ENCODE measurements at places on chromosomes 13 and 19.

DNA sequence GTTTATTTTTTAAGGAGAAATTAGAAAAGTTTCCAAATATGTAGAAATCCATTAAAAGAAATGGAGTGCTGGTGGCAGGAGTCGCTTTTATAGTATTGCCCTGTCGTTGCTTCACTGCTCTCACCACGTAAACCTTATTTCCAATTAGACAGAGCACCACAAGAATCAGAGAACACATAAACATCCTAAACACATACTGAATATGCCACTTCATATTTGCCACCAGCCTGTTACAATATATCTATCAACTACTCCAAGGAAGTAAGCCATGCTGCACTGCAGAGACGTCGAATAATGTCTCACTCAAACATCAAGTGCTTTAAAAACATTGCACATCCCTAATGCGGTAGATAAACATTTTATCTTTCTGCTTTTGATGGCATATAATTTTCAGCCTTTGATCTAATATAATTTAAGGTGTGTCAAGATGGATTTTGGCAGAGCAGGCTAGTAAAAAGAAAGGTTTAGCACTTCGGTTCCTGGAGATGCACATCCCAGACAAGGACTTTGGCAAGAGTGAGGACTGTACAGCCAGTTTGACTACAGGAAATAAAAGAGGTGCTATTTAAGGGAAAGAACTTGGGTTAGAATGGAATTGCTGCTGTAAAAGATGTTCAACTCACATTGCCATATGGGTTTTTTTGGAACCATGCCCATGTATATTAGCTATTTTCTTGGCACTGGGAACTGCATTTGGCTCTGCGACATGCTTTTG, 932.3 kb downstream of the EFNB2 start:
- no peak for DNase-seq

DNA sequence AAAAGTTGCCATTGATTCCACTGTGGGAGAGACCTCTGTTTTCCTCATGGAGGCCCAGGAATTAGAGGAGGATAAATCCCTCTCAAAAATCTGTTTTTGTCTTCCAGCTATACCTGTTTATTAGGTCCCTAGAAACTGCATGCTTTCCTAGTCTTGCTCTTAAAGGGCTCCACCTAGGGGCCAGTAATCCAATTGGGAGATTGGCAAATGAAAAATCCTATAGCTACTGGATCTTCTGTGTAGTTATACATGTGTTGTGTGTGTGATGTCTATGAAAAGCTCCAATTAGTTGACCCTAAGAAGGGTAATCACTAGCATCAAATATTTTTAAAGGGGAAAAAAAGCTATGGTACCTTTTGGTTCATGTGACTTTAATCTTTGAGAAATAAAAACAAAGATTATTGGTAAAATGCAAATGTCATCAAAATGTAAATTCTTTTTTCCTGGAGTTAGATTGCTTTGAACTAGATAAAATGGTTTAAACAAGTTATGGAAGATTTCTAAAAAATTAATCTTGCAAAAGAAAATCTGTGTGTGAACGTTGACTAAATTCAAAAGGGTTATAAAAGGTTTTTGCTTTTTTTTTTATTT, 63.4 kb upstream of the C1QTNF9B start:
- DNase-seq = no peak

DNA sequence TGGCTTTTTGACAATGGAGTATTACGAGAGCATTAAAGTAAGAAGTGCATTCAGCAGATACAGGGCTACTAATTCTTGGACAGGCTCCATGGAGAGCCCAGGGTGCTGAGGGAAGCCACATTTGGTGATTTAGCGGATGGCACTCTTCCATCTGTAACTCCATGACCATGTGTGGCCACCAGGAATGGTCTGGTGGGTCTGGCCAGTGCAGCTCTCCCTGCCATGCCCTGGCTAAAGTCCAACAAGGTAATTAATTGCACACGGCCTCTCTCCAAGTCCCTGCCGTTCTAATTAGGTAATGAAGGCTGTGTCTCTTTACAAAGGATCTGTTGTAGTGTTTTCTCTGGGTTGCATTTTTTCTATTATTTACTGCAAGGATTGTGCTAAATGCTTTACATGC, 4.3 kb upstream of the ZFR2 start:
- DNase-seq = no peak

- no peak for DNase-seq
These were observed 42.4 kb downstream of the ADGRE2 start for GRCh38 chr19:14735915-14736314.

- DNase-seq = no peak
These were observed 5.8 kb downstream of the TFPT start for GRCh38 chr19:54109651-54110050.

DNA sequence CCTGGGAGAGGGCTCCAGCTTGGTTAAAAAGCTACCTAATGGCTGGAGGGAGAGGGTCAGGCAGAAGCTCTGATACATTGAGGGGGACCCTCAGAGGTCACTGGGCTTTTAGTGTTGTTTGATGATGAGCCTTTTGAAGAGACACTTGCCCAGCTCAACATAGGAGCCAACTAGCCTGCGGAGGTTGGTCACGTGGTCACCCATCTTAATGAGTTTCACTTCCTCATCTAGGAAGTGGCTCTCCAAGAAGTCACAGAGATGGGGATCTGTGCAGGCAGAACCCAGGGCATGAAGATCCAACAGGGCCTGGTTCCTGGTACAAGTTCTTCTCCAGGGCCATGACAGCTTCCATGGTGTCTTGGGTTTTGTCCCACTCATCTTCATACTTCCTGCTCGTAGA, 33.4 kb downstream of the IPO5 start:
- no peak for DNase-seq

DNA sequence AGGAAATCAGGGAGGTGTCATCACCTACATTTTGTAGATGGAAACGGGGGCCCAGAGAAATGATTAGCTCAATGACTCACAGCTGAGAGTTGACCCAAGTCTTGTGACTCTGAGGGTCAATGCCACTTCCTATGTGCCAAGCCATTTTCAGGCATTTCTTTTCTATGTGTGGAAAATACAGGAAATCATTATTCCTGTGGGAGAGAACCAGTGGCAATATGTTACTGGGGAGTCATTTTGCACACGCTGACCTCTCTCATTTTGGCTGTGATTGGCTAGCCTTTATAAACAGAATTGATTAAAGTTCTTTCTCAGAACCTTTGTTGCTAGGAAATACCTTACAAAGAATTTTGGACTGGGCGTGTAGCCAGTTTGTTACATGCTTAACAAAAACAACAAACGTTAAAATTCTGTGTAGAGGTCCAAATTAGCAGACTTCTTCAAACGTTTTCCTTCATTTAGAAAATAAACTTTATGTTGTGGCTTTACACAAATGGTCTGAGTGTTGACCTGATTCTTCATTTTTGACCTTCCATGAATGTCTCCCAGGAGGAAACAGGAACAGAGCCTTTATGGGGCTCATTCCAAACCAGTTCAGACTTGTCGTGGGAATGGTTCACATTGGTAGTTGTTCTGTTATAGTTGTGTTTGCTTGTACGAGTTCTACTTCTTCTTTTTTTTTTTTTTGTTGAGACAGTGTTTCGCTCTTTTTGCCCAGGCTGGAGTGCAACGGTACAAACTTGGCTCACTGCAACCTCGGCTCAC, 11.4 kb downstream of the PCCA start:
- no peak for DNase-seq

DNA sequence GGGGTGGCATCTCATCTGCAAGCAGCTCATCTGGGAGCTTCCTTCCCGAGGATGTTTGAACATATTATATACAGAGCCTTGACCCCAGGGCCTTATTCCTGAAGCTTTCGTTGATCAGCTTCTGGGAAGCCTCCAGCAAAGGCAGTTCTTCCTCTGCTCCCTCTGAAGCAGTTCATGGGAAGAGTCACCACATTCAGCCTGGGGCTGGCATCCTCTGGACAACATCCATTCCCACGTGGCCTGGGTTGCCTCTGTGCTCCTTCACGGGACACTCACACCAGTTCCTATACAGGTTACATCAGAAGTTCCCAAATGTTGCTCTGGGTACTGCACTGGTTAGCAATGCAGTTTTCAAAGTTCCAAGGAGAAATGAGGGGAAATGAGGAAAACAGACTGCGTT, 29.6 kb downstream of the COL4A2 start:
- DNase-seq = no peak

DNA sequence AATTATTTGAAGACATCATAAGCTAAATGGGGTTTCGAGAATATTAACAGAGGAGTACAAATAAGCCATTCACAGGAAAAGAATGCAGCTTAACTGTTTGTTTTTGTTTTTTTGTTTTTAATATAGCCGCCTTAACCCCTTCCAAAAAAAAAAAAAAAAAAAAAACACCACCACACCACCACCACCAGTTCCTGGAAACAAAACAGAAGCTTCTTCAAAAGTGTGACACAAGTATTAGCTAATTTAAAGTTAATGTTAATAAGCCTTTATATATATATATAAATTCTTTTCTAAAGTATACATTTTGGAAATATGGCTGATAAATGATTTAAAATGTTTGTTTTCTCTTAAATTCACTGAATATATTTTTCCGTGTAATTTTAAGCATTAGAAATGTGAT, 1.4 kb downstream of the RAP2A start:
- DNase-seq = no peak

DNA sequence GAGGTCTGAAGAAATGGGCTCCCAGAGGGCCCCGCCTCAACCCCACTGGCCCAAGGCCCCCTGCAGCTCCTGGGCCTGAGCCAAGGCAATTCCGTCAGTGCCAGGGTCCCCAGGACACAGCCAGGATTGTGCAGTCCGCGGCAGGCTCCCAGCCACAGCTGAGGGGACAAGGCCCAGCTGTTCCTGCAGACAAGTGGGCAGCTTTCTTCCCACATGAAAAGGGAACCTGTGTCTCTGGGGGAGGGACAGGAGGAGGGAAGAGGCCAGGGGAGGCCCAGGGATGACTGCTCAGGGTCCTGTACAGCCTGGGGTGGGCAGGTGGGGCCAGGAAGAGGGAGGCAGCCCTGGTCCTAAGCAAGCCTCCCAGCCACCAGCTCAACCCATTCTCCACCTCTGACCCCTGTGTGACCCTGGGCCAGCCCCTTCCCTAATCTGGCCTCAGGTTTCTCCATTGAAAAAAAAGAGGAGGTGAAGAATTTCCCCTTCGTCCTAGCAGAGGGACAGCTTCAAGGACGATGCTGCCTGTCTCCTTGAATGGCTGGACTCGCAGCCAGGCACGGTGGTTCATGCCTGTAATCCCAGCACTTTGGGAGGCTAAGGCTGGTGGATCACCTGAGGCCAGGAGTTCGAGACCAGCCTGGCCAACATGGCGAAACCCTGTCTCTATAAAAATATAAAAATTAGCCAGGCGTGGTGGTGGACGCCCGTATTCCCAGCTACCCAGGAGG, 20.5 kb upstream of the VSTM2B start:
- DNase-seq = no peak

DNA sequence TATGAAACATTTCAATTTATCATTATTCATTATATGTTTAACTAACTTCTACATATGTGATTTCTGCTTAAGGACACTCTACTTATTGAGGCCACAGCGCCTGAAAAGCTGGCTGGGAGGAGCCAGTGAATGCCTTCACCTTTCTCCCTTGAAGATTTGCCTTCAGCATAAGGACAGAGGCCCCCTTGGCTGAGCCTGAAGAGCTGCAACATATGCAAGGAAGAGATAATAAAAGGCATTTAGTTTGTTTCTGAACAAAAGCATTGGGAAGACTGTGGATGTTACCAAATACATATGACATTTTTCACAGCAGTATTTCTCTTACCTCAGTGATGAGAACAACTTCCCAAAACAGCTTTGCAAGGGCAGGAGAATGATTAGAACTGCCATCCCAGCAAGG, 92.1 kb downstream of the ABCC4 start:
- no peak for DNase-seq

- DNase-seq = no peak
These were observed 272.6 kb upstream of the KLHL1 start for GRCh38 chr13:70380809-70381208.

- DNase-seq = peak; percentile 76
These were observed at the start of gene ERICH6B for GRCh38 chr13:45615501-45616101. Gene ERICH6B (minus strand): TSS chr13:45615739. CDS start chr13:45597005, 18,734 bp downstream.

- peak; percentile 77 for DNase-seq
These were observed 709 bp downstream of the N4BP2L1 start for GRCh38 chr13:32426990-32427851.

GRCh38 chr13:98144027-98144741, 1.3 kb downstream of the FARP1 start:
- DNase-seq = no peak

- peak; percentile 83 for DNase-seq
These were observed 10.5 kb downstream of the PVR start for GRCh38 chr19:44653977-44654774.

- no peak for DNase-seq
These were observed 1192.2 kb downstream of the PCDH17 start for GRCh38 chr13:58823701-58824100.

DNA sequence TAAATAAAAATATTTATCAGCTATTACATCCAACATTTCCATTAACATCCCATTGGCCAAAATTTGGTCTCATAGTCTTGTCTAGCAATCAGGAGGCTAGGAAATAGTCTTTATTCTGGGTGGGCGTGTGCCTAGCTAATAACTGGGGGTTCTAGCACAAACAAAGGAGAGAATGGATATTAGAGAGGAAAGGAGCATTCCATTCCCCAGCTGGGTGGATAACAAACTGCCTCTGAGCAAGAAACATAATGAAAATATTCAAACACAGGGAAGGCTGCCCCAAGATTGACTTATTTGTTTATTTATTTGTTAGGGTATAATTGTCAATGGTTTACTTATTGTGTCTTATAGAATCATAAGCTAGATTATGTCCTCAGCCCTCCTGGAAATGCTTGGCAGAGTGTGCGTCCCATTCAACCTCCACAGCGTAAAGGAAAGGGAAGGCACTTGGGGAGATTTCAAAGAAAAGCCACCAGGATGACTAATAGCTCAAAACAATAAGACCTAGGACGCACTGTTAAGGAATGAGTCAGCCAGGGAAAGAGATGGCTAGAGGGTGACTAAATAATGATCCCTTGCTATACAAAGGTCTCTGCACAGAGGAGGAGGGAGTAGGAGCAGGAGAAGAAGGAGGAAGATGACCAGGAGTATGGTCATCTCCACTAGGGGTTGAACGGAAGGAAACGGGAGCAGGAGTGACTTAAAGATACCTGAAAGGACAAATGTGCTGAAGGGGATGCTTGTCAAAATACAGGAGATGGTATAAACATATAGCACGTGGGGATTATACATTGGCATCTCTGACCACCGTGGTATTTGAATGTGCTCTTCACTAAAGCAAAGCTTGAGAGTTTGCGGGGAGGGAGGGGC, 23.5 kb upstream of the USP12 start:
- DNase-seq = no peak

DNA sequence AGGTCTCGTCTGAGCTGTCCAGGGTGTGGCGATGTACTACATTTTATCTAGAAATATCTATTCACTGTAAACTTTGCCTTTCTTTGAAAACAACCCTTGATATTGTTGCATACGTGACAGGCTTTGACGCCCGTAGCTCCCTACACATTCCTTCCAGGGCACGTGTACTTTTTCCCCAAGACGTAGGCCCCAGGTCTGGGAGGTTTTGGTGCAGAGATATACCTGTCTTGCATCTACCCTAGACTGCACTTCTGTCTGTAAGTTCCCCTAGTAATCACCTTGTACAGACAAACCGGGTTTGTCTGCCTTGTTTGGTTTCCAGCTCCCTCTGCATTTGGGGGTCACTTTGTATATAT, 69.2 kb downstream of the ERICH6B start:
- no peak for DNase-seq

Data from WTC11 (cell line).